H9 (cell line): ENCODE measurements at places on chromosomes 4 and X.

DNA sequence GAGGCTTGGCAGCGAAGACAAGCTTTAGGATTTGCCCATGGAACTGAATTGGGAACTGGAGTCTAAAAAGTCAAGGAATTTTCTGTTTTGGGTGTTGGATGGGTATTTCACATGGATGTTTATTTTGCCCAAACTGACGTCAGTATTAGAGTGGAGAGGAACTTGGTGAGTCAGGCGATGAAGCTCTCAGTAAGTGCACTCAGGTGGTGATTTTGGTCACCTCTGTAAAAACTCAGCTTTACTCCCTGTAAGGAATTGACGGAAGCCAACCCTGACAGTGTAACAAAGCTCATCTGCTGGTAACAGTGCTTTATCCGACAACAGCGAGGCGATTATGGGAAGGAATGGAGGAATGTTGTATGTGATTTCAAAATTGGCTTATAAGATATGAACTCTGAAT, 77.0 kb upstream of the PGRMC2 start:
- DNase-seq, result no peak

GRCh38 chr4:5526080-5526846, 182.1 kb downstream of the EVC2 start:
- DNase-seq, result no peak

GRCh38 chrX:71994601-71995000, 84.0 kb downstream of the NHSL2 start:
- no peak for DNase-seq

DNA sequence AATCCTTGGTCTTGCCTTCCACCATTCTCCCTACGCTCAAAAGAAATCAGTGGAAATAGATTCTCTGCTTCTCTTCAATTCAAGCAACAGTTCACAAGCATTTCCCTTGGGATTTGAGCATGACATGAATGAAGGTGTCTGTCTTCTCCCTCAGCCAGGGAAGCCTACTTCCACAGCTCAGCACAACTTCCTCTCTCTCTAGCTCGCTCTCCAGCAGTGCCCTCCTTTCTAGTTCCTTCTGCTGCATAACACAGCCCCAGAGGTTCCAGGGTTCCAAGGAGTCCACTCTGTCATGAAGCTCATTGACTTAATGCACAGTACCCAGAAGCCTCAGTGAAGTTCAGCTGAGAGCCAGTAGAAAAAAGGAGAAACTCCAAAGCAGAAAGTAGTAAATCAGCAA, 81.3 kb downstream of the PLS3 start:
- DNase-seq, result peak; percentile 45

GRCh38 chr4:174658246-174658645, 136.0 kb upstream of the HPGD start:
- DNase-seq, result no peak

DNA sequence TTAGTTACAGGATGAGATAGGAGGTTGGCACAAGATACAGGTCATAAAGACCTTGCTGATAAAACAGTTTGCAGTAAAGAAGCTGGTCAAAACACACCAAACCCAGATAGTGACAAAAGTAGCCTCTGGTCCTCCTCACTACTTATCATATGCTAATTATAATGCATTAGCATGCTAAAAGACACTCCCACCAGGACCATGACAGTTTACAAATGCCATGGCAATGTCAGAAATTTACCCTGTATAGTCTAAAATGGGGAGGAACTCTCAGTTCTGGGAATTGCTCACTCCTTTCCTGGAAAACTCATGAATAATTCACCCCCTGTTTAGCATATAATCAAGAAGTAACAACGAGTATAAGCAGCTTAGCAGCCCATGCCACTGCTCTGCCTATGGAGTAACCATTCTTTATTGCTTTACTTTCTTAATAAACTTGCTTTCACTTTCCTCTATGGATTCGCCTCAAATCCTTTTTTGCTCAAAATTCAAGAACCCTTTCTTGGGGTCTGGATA, 1254.4 kb downstream of the PCDH7 start:
- DNase-seq, result no peak

- DNase-seq, result no peak
Measured at GRCh38 chr4:100694467-100694866, 176.6 kb upstream of the EMCN start.

- no peak for DNase-seq
Measured at GRCh38 chrX:916230-916599, 285.6 kb downstream of the SHOX start.

DNA sequence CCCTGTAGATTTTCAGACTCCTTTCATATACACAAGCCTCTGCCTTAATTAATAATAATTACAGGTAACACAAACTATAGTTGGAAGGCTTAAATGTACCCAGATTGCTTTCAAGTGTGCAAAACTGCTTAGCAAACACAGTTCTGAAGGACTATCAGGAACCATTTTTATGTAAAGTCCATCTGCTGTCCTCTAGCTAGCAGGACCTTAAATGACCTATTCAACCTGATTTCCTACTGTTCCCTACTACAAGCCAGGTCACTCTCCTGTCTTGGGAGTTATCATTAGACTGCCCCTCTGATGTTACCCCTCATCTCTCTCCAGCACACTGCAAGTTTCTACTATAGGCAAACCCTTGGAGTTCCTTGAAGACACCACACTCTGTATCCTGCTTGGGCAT, 157.3 kb downstream of the GBA3 start:
- DNase-seq, result no peak

GRCh38 chr4:143186649-143187048, 1.9 kb downstream of the USP38 start:
- DNase-seq, result no peak

DNA sequence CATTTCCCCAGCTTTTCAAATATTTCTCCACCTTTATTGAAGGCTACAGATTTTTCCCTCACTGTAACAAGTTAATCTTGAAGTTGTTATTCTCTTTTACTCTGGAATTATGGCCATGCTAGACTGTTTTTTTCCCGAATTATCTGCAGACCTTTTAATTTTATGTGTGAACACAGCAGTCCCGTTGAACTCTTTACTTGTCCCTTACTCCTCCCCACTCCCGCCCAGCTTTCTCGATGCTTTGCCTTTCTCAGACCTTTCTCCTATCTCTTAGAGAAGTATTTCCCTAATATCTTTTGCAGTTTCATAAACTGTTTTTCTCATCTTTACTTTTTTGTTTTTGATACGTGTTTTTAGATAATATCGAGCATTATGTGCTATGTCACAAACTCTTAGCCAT, 776 bp downstream of the CEP44 start:
- DNase-seq, result no peak

- no peak for DNase-seq
Measured at GRCh38 chr4:101337688-101338087, 9.6 kb downstream of the PPP3CA start.

DNA sequence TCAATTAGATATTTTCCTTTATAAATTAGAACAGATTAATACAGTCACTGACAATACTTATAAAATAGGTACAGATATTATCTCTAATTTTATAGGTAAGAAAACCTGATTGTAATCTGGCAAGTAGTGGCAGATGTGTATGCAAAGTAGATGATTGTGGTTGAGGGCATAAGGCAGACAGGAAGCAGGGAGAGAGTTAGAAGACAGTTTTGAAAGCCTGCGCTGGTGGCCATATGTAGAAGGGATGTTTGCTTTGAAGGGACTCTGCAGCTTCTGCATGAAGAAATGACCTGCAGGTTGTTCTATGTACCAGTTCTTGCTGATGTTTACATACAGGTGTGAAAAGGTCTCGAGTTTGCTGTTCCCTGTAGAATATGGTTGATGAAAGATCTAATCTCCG, 416.3 kb upstream of the SLIT2 start:
- no peak for DNase-seq

DNA sequence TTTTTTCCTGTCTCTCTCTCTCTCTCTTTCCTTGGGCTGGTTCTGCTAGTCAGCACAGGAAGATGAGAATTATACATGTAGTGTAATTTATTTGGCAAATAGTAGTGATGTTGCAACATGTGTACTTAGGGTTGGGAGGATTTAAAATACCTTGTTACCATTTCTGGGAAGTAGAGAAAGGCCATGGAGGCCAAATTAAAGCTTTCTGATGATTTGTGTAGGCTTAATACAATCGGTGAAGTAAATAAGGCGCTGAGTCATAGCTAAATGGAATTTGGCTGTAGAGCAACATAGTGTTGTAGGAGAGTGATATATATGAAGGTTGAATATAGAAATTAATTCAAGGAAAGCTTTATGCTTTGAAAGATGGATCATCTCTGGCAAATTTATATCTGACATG, 295.3 kb downstream of the GRID2 start:
- no peak for DNase-seq

- DNase-seq, result no peak
Measured at GRCh38 chrX:12973561-12974304, 1.2 kb upstream of the TMSB4X start.

- no peak for DNase-seq
Measured at GRCh38 chr4:2489081-2489805, 20.3 kb downstream of the RNF4 start.

- DNase-seq, result no peak
Measured at GRCh38 chrX:40933132-40933705, 152.0 kb upstream of the USP9X start.

DNA sequence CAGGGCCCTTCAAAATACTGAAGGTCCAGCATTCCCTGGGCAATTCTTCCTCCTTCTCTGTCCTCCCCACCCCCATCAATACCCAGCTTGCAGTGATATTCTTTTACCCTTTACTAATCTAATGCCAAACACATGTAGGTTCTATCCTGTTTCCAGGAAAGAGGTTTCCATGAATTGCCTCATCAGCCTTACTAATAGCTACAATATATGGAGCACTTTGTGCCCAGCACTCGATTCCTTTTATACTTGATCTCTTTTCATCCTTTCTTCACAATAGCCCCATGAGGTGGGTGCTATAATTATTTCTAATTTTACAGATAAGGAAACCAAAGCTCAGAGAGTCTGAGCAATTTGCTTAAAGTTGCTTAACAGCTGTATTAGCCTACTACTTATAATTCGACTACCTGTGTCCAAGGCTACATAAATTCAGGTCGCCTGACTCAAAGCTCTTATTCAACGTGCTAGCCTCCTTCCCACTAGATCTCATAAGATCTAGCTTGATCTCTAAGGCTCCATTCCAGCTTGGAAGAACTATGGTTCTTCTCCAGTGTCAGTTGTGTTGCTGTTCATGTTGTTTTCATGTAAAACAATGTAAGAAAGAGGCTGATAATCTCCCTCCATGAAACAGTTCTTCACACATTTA, 229.6 kb upstream of the PGRMC2 start:
- DNase-seq, result no peak

GRCh38 chr4:76624931-76625715, 190.1 kb downstream of the SHROOM3 start:
- no peak for DNase-seq

- no peak for DNase-seq
Measured at GRCh38 chrX:14173873-14174272, 144.2 kb upstream of the GEMIN8 start.

GRCh38 chr4:17009871-17010367, 111.5 kb upstream of the LDB2 start:
- DNase-seq, result peak; percentile 15

- DNase-seq, result no peak
Measured at GRCh38 chr4:43564107-43564506, 671.6 kb downstream of the GRXCR1 start.

DNA sequence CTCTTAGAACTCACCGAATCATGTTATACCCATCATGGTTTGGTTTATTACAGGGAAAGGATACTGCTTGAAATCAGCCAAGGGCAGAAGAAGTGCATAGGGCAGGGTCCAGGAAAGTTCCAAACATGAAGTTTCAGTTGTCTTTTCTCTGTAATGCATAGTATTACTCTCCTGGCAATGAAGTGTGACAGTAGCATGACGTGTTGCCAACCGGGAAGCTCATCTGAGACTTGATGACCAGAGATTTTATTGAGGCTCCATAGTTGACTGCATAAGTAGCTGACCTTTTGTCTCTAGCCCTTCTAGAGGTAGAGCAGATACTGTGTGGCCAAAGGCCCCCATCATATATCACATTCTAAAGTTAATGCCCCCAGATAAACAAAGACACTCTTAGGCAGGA, 72.1 kb downstream of the BEND4 start:
- no peak for DNase-seq

GRCh38 chr4:7460566-7460965, 25.8 kb upstream of the PSAPL1 start:
- DNase-seq, result no peak

DNA sequence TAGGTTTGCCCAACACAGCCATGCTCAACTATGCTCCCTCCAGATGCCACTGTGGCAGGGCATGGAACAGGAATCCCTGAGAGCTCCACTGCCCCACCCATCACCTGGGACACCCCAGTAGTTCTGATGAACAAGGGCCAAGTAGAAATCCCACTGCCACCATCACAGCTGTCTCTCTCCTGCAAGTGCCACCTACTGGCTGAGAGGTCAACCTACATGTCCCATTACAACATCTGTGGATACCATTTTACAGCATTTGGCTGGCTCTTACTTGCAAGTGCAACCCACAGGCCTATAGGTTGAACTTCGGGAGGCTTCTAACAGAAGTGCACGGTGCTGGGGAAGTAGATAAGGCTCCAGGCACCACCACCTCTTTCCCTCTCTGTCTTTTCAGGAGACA, 142.5 kb downstream of the CXXC4 start:
- DNase-seq, result peak; percentile 54

- DNase-seq, result no peak
Measured at GRCh38 chrX:136742721-136743379, 37.9 kb downstream of the ARHGEF6 start.

DNA sequence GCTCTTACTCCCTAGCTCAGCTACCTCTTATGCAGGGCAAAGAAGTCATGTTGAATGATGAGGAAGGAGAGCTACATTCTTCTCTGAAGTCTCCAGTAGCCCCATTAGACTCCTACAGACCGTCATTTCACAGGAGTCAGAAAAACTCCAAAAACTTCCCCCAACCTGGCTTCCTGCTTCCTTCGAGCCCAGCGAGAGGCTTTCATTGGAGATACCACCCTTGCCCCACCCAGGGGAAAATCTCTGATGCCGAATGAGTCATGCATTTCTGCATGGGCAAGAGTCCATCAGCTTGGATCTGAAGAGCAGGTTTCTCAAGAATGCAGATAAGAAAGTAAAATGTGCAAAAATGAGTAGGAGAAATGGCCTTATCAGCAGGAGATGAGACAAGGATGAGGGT, 53.0 kb downstream of the ARSF start:
- no peak for DNase-seq

DNA sequence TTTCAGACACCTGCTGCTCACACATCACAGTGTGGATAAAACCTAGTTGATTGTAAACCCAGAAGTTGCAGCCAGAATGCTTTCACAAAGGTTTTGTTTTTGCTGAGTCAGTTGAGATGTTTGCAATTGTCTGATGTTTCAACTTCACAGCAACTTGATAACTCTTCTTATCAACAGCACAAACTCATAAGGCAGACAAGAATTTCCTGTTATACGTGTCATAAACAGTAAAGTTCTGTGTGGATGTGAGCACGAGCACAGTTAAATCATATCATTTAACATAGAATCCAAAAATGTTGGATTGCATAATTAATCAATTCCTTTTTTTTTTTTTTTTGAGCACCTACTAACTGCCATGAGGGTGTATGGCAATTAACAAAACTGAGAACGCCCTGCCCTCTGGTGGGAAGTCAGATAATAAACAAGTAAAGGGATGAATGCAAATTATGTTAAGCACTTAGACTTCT, 512.2 kb downstream of the PDHA2 start:
- DNase-seq, result peak; percentile 32
